ENCODE measurements at places on chromosomes 5 and 9. TPM values are rescaled to one million over a fixed set of nuclear protein-coding genes. Genes with fewer than 3 reads are reported as not detected.

FAM221B gene
- total RNA-seq, result 0.33 TPM

TRIM14 gene
- 4.9 TPM for total RNA-seq

PCDHA7 gene
- 3.3 TPM for total RNA-seq

IGFBPL1 gene
- total RNA-seq, result 2.3 TPM

CARTPT gene
- not detected for total RNA-seq

FUT7 gene
- total RNA-seq, result not detected

RASEF gene
- total RNA-seq, result 59.7 TPM

PCDHGB3 gene
- total RNA-seq, result 10.2 TPM

FLT4 gene
- total RNA-seq, result 7.5 TPM

PAX5 gene
- total RNA-seq, result 0.52 TPM

NUTM2G gene
- not detected for total RNA-seq

- DNase-seq, result no peak
These were observed 6.3 kb downstream of the NR4A3 start for GRCh38 chr9:99828054-99828416.

DNA sequence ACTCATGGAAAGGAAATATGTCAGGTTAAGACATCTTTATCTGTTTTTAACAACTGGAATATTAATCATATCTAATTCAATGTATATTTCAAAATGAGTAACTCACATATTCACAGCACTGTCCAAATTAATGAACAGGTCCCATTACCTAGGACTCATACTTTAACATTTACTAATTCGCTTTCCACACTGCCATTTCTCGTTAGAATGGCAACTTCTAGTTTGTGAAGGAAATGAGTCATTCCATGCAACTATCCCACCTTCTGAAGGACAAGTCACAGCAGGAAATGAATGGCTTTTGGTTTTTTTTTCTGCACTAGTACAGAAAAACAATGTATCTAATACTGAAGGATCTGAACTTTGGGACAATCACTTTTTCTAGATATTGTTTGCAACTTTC is 24.6 kb upstream of the IFNK start:
- no peak for DNase-seq

- no peak for DNase-seq
These were observed 59.2 kb downstream of the NSUN2 start for GRCh38 chr5:6573651-6574101.

GRCh38 chr5:180137401-180138213 is 66.0 kb upstream of the RNF130 start:
- no peak for DNase-seq

DNA sequence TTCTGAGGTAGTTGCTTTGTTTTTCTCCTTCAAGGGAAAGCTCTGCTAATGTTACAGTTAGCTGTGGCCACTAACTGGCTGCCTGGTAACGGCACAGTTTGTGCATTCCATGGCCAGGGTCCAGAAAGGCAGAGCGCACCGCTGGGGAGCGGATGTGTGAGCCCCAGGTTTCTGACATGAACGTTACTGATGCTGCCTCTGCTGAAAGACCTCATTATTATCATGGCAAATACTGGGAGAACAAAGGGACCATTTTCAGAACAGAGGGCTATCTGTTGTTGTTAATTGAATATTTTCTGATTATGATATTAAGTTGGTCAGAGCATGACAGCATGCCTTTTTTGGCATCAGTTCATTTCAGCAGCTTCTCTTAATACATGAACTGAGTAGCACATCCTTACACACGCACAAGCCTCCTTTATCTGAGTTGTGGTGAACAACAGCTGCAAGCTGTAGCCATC is 134.1 kb downstream of the NUDT12 start:
- DNase-seq, result peak; percentile 61

- DNase-seq, result peak; percentile 77
These were observed 119.6 kb upstream of the RETREG1 start for GRCh38 chr5:16736158-16736995.

GRCh38 chr5:172487671-172488070 is 33.3 kb upstream of the SH3PXD2B start:
- DNase-seq, result no peak

GRCh38 chr9:126097679-126098078 is 228.9 kb upstream of the MVB12B start:
- DNase-seq, result no peak

DNA sequence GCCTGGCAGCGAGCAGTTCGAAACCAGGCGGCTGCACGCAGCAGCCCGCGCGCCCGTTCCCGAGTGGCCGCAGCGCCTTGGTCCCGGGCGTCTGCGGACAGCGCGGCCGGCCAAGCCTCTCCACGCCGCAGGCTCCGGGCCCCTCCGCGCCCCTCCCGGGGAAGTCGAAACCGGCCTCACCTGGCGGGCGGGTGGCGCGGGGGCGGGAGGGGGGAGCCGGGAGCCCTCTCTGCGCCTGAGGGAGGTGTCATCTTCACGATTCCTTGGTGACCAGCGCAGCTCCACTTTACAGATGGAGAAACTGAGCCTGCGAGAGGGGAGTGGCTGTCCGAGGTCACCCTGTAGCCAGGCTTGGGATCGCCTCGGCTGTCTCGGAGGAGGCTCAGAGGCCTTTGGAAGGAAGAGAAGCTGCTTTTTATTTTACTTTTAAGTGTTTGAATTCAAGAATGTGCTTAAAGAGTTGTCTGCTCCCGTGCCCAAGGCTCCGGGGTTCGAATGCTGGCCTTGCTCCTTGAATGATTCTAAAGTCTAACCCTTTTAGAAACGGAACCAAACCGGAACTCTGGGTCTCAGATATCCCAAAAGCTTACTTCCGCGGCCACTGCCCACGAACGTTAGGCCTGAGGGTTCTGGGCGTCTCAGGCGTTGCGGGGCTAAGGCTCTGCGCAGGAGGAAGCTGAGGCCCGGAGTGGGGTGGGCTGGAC is 662 bp downstream of the SUSD3 start:
- peak; percentile 13 for DNase-seq

DNA sequence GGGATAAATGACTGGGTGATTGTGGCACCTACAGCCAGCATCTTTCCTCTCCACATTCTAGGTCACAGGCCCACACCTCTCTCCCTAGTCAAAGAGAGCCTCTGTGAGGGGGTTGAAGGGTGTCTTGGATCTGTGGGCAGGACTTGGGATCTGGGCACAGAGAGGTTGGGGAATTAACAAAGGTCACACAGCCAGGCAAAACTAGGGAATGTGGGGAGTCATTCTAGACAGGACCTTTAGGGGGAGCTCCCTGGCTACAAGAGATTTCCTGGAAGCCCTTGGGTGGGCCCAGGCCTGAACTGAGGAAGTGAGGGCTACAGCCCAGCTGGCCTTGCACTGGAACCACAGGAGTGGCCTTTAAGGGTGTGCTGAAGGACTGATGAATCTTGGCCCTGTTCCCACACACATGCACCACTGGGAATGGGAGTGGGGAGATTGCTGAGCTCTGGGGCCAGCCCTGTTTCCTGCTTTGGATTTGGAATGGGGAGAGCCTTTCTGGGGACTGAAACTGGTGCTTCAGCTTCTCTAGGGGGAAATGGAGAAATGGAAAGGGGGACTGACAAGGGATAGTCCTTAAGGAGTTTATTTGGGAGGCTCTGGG is 12.4 kb upstream of the CXXC5 start:
- peak; percentile 70 for DNase-seq

DNA sequence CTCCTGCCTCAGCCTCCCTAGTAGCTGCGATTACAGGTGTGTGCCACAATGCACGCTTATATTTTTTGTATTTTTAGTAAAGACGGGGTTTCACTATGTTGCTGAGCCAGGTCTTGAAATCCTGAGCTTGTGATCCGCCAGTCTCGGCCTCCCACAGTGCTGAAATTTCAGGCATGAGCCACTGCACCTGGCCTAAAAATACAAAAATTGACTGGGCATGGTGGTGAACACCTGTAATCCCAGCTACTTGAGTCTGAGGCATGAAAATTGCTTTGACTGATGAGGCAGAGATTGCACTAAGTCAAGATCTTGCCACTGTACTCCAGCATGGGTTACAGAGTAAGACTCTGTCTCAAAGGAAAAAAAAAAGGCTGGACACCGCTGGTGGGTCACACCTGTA is 13.1 kb upstream of the DYNC2I2 start:
- no peak for DNase-seq

DNA sequence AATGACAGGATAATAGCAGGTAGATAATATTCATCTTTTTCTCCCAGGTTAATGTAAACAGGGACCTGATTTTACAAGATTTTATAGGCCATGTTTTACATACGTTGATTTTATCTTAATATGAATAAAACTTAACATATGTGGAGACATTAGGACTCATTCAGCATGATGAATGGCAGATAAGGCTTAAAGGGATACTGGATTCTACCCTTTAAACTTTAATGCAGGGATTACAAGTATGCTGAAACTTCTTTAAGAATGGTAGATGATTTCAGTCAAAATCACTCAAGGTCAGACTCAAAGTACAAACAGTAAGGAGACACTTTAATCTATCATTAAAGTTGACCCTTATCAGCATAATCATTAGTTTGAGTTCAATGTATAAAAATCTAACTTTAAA is 274.5 kb upstream of the IZUMO3 start:
- DNase-seq, result no peak

- no peak for DNase-seq
These were observed 6.4 kb upstream of the CARD9 start for GRCh38 chr9:136379891-136380290.

- DNase-seq, result no peak
These were observed 3.1 kb downstream of the TBC1D9B start for GRCh38 chr5:179904463-179905160.

DNA sequence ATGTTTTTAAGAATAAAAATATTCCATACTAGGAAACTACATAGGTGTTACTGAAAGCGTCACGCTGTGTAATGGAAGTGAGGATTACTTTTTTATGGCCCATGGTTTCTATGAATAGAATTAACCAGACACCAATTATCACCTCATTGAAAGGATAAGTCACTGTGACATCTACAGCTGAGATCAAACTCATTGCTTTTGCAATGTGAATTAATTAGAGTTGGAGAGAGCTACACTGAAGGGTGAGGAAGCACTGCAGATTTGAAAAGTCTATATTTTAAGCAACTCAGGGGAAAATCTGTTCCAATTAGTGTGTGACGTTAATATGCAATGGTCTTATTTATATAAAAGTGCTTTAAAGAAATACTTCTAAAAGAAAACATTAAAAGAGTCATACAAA is 1300.1 kb upstream of the DMAC1 start:
- DNase-seq, result no peak

- DNase-seq, result no peak
These were observed 5.3 kb upstream of the ARHGEF37 start for GRCh38 chr5:149576021-149576420.

DNA sequence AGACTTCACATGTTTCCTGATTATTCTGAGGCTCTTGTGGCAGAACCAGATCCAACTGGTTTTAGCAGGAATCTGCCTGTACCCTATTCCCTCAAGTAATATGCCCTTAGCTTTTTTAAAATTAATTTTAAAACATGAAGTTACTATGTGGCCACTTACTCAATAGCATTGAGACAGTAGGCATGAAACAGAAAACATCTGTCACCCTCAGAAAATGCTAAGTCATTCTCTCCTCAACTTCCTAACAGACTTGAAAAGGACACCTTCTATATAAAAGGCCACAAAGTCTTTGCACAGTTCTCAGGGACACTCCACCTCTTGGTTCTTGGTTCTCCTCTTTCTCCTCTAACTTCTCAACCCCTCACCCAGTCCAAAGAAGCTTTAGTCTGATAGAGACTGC is 277.8 kb downstream of the RAB3C start:
- DNase-seq, result no peak

- DNase-seq, result no peak
These were observed 18.8 kb upstream of the CPEB4 start for GRCh38 chr5:173869316-173869715.

DNA sequence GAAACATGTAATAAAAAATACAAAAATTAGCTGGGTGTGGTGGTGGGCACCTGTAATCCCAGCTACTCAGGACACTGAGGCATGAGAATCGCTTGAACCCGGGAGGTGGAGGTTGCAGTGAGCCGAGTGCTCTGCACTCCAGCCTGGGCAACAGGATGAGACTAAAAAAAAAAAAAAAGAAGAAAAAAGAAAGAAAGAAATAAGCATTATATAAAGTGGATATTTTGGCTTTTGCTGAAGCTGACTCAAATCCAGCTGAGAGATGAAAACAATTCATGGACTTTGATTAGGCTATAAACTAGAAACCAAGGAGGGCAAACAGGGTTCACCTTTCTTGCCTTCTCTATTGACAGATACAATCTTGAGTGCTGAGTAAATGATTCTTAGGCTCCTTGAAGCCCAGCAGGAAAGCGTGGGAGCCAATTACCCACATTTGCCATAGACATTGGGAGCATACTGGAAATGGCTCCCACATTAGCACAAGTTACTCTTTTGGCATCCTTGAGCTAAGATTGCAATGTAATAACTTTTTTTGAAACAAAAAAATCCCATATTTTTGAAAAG is 2.4 kb upstream of the BTF3 start:
- DNase-seq, result no peak

GRCh38 chr5:119255571-119256356 is 100.1 kb upstream of the TNFAIP8 start:
- no peak for DNase-seq

GRCh38 chr5:127562252-127562651 is 44.8 kb downstream of the PRRC1 start:
- DNase-seq, result no peak

DNA sequence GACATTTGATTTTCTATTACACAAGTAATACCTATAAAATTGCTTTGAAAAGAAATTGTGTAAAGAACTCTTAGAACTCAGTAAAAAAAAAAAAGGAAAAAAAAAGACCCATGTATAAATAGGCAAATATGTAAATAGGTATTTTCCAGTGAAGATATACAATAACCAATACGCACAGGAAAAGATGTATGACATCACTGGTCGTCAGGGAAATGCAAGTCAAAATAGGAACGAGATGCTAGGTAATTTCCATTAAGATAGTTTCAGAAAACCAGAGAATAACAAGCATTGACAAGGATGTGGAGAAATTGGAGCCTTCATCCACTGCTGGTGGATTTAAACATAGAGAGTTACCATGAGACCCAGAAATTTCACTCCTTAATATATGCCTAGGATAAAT is 708.8 kb downstream of the MTRR start:
- DNase-seq, result no peak

- no peak for DNase-seq
These were observed 114.5 kb downstream of the TSSK1B start for GRCh38 chr5:113320273-113320780.

DNA sequence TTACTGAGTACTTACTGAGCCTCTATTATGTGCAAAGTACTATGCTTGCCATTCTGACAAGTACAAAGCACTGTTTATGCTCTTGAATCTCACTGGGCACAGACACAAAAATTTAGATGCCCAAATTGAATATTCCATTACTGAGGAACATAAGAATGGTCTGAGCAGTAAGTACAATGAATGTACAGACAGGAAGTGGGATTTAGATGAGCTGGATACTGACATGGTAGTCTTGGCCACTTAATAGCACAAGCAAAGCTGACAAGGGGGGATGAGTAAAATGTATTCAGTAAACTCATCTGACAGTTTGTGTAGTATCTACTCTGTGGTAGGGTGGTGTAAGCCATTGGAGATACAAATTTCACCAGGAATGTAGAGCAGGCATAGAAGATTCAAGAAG is 132.4 kb downstream of the EFNA5 start:
- no peak for DNase-seq

DNA sequence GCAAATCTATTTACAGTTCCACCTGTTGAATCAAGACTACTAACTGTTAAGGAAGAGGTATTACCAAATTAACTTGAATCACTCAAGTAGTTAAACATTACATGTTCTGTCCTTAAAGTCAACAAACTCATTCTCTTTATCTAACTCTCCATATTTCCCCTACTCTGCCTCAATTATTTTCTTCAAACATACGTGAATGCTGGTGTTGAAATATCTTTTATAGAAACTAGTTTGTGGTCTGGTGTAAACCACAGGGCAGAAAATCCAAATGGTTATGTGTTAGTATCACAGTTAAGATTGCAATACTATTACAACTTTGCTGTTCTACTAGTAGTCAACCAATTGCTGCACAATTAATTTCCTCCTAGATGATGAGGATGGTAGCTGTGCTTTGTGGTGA is 603.5 kb downstream of the KCTD16 start:
- DNase-seq, result no peak
